ENCODE measurements at places on chromosomes 12 and 14.

- DNase-seq, result no peak
Measured at GRCh38 chr14:37599507-37600368, 4.3 kb downstream of the TTC6 start.

GRCh38 chr14:23177181-23177580, 6.3 kb downstream of the SLC7A8 start:
- DNase-seq, result no peak

DNA sequence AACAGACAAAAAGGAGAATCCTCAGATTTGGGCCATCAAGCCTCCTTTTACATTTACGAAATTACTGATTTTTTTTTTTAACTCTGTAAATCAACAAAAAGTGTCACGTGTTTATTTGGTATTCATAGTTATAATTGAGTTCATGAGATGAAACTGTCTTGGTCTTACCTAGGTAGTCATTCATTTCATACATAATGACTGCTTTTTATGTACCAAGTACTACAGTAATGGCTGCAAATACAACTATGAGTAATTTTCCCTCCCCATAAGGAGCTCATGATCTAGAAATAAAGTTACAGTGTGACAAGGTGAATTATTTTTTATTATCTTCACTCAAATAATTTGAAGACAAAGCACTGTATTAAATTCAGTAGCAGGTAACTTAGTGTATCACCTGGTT, 6.4 kb upstream of the TBK1 start:
- no peak for DNase-seq

DNA sequence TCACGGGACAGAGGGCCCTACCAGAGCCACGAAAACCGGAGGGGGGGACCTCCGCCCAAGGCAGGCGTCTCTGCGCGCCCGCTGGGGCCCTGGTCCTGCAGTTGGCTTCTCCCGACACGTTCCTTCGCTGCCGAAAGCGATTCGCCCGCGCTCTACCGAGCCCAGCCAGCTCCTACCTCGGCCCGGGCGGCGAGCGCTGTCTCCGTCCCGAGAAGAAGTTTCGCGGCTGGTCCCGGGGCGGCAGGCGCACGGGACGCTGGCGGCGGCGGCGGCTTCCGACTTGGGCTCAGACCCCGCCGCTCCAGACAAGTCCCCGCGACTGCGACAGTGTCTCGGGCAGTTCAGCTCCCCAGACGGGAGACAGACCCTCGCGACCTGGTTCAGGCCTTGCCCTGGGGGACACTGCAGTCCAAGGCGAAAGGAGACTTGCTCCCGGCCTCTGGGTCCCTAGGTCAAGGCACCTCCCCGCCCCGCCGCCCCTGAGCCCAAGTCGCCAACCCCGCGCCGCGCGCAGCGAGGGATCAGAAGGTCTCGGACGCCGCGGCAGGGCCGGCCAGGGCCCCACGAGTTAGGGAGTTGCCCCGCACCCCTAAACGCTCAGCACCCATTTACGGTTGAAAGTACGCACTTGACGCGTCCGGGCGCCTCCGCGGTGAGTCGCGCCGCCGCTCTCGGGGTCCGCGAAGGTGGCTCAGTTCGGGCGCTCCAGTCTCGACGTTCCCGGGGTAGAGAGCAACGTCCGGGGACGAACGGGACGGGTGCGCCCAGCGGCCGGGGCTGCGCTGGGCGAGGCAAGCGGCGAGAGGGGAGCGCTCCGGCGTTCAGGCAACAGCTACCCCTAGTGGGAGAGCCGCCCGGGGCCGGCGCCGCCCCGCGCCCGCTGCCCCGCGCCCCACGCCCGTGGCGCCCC, 1.4 kb upstream of the DIO3 start:
- DNase-seq, result no peak

- no peak for DNase-seq
Measured at GRCh38 chr12:115752913-115753726, 524.4 kb downstream of the MED13L start.

DNA sequence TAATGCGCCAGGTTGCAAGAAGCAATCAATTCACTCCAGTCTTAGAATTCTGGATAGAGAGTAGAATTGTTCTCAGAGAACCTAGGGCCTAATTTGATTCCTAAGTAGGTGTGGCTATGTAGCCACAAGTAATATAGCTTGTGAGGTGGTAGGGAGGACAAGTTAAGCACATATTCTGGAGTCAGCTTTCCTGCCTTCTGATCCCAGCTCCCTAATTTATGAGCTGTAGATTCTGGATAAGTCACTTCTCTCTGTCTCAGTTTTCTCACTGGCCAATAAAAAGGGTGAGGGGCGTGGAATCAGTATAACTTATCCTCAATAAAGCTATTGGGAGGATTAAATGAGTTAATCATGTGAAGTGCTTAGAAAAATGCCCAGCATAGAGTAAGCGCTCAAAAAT, 3.0 kb upstream of the SNW1 start:
- DNase-seq, result no peak

Measured in stimulated activated CD8-positive, alpha-beta memory T cell treated with anti-CD3 and anti-CD28 coated beads, Interleukin-7, amount 100 ng/mL, for 1 hour (primary cell).